ENCODE measurements at places on chromosomes 5 and 9. TPM values are rescaled to one million over a fixed set of nuclear protein-coding genes. Genes with fewer than 3 reads are reported as not detected.

CFAP90 gene
- not detected for total RNA-seq

WDR38 gene
- total RNA-seq: not detected

KIF4B gene
- total RNA-seq: not detected

SLC46A2 gene
- 0.43 TPM for total RNA-seq

SOX30 gene
- 0.89 TPM for total RNA-seq

PCDHB13 gene
- 4.2 TPM for total RNA-seq

IL9 gene
- not detected for total RNA-seq

IRGM gene
- total RNA-seq: not detected

GDNF gene
- total RNA-seq: 0.19 TPM

FOXD4L3 gene
- not detected for total RNA-seq

PCDH12 gene
- 7.6 TPM for total RNA-seq

CCL27 gene
- total RNA-seq: not detected

LTC4S gene
- total RNA-seq: 11.1 TPM

KIF12 gene
- total RNA-seq: not detected

FBN2 gene
- 1.1 TPM for total RNA-seq

OR1Q1 gene
- total RNA-seq: not detected

S1PR3 gene
- total RNA-seq: 34.7 TPM

PDE8B gene
- 64.5 TPM for total RNA-seq

FER gene
- 10.6 TPM for total RNA-seq

BARX1 gene
- total RNA-seq: not detected

ORM2 gene
- total RNA-seq: not detected

MZB1 gene
- total RNA-seq: 1.3 TPM

SLC34A1 gene
- total RNA-seq: not detected

DOCK8 gene
- total RNA-seq: 9.5 TPM

MLANA gene
- not detected for total RNA-seq

EFNA5 gene
- total RNA-seq: 17.0 TPM

MARCOL gene
- not detected for total RNA-seq

DOCK2 gene
- total RNA-seq: 5.4 TPM

JAK2 gene
- total RNA-seq: 21.6 TPM

CLIC3 gene
- total RNA-seq: 6.5 TPM

ANGPTL2 gene
- 55.8 TPM for total RNA-seq

VCP gene
- 150 TPM for total RNA-seq

COL27A1 gene
- 1.5 TPM for total RNA-seq

GDA gene
- not detected for total RNA-seq

SHOC1 gene
- not detected for total RNA-seq

ODF2 gene
- 12.1 TPM for total RNA-seq

PCDHB2 gene
- 2.2 TPM for total RNA-seq

NUTM2G gene
- total RNA-seq: not detected

TMEM174 gene
- total RNA-seq: not detected

KIAA0825 gene
- 4.3 TPM for total RNA-seq

PCDHGB2 gene
- total RNA-seq: 5.2 TPM

ADRB2 gene
- 7.7 TPM for total RNA-seq

NDUFS4 gene
- 127 TPM for total RNA-seq

MEIKIN gene
- total RNA-seq: not detected

Data from right atrium auricular region (tissue), 2 donors.